Stimulated activated CD8-positive, alpha-beta memory T cell treated with anti-CD3 and anti-CD28 coated beads, Interleukin-7, amount 100 ng/mL, for 24 hours (primary cell): ENCODE measurements at places on chromosomes 11 and 22.

- DNase-seq: no peak
These were observed 8.2 kb upstream of the F2 start for GRCh38 chr11:46710821-46711269.

DNA sequence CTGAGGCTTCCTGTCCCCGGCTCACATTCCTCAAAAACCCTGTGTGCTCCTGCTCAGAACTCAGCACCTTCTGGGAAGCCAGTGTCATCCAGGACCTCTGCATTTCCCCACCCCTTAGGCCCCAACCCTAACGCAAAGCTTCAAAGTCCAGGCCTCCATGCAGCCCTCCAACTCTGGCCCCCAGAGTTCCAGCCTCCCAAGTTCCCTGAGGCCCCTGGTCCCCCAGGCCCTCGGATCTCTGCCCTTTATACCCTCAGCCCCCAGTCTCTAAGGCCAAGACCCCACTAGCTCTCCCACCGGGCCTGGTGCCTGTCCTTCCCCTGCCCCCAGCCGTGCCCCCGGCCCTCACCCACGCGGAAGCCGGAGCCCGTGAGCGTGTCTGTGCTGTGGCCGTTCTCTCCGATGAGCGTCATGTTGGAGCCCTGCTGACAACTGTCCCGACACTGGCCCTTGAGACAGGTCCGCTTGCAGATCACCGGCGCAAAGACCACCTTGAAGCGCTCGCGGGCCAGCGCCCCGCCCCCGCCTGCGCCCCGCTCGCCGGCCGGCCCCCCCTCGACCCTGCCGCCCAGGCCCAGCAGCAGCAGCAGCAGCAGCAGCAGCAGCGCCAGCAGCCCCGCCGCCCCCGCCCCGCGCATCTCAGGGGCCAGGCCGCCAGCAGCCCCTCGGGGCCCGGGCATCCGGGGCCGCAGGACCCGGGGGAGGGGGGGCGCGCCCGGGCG lies 718 bp downstream of the LTBP3 start:
- DNase-seq: no peak

DNA sequence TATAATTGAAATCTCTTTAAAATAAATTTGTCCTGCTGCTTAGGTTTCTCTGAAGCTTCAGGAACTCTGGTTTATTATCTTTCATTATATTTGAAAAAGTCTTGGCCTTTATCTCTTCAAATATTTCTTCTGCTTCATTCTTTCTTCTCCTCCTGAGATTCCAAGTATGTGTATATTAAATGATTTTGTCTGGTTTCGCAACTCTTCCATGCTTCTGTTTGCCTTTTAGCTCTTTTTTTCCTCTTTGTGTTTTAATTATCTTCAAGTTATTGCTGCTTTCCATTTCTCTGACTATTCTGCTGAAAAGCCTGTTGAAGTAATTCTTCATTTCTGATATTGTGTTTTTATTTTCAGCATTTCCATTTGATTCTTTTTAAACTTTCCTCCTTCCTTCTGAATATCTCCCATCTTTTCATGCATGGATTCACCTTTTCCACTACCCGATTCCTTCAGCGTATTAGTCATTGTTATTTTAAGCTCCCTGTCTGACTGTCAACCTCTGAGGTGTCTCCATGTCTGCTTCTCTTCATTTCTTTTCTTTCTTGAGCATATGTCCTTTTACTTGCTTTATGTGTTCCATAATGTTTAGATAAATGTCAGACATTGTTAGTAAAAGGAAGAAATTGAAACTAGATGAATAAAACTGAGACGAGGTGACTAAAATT lies 46.6 kb upstream of the CTSC start:
- DNase-seq: no peak

DNA sequence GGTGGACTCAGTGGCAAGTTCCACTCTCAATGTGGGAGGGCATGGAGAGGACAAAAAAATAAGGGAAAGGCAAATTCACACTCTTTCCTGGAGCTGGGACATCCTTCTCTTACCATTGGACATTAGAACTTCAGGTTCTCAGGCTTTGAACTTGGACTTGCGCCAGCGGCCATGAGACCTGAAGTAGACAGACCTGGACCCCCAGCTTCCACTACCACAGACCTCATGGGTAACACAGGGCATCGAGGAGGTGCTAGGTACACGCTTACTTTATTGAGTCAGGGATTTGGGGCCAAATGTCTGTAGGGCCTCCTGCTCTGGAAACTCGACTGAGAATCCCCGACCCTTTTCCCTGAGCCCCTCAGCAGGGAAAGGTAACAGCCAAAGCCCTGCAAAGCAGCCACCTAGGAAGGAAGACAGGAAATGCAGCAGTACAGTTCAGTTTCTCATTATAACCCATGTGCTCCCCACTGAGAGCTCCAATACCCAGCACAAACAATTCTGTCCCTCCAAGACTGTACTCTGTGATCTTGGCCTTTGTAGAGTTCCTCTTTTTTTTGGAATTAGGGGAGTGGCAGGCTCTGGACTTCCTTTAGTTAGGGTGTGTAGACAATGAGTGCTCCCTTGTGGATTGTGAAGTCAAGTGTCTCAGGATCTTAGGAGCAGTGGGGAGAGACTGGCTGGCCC lies 5.7 kb downstream of the CHRNA10 start:
- no peak for DNase-seq

DNA sequence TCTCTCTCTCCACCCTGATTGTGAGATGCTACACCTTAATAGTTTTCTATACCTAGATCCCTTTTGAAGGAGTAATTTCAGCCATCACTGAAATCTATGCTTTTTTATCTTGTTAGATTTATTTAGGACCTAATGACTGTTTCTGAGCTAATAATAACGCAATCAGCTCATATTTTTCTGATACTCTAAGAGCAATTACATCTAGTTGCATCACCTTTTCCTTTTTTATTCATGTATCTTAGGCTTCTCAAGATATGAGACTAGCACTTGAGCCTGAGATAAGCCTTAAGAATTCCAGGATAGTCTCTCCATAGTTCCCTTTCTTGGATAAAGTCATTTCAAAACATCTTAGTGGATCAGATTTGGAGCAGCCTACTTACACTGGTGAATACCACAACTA lies 25.1 kb upstream of the CAVIN3 start:
- no peak for DNase-seq

DNA sequence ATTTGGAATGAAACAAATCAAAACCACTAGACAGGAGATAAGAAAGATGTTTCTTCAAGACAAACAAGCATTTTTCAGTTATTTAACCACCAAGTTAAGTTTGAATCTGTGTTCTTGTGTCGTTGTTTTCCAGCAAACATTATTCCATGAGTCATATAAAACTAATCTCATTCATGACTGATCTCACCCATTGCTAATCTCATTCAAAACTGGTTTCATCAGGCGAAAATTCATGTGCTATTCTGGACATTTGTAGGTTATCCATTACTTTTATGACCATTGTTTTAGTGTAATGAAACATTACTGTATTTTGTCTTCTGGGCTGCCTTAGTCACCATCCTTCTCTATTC lies 221.8 kb downstream of the DDX10 start:
- DNase-seq: no peak

GRCh38 chr11:124865902-124866851 lies 945 bp downstream of the ROBO3 start:
- DNase-seq: no peak

DNA sequence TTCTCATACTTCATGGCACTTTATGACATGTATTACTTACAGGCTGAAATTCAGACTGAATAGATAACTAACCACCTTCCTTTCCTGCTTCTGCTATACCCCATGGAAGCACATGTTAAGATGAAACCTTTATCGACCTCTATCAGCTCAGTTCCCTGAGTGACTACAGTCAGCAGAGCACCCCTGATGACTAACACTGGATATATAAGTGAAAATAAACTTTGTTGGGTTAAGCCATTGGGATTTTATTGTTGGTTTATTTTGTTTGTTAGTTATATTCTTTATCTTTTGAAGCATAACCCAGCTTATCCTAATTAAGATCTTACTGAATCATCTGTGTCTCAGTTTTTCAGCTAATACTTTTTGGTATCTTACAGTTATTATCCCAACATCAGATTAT lies 23.0 kb upstream of the MAML2 start:
- DNase-seq: no peak

DNA sequence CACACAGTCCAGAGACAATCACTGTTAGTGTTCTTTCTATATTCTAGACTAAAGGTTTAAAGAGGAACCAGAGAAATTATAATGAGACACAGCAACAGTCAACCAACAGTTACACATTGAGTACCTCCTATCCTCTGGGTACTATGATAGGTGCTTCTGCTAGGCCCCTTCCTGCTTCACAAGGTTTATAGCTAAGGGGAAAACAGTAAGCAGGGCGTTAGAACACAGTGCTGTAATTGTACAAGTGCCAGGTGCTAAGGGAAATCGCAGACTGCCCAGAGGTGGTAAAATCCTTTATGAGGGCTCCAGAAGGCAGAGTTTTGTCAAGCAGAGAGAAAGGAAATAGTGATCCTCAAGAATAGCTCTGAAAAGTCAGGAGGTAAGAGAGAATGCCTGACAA lies 297.2 kb upstream of the FAT3 start:
- DNase-seq: no peak

DNA sequence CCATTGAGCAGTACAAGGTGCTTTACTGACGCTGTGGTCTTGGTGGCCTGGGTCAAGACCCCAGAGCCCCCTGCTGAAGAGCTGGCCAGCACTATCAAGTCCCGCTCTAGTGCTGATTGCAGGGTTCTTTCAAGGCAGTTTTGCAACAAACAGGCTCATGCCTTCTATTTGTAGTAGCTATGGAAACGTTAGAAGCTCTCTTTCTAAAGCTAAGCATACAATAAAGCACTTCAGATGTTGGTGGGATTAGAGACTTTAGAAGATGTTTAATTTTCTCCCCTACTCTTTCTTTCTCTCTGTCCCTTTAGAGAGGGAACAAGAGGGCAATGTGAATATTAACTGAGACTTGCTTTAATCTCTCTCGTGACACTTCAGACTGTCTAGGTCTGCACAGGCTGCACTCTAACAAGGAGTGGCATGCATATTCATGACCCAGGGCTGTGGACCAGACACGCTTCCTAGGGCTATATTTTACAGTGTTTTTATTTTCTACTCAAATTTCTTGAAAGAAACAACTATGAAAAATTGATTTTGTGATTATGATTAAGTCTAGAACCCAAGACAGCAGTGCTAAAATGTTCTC lies 138.6 kb downstream of the WNT7B start:
- DNase-seq: no peak

DNA sequence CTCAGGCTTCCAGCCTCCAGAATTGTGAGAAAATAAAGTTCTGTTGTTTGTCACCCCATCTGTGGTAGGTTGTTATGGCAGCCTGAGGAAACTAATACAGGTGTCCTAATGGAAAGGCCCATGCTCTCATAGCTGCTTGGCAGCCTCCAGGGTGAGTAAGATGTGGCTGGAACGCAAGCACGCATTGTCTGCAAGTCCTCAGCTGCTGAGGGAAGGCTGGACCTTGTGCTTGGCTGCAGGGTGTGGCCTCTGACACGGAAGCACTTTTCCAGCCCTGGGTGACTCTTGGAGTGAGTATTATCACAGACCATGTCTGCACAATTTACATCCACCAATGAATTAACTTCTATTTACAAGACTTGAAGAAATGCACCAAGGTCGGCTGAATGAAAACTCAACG lies 44.4 kb upstream of the BARX2 start:
- DNase-seq: no peak

DNA sequence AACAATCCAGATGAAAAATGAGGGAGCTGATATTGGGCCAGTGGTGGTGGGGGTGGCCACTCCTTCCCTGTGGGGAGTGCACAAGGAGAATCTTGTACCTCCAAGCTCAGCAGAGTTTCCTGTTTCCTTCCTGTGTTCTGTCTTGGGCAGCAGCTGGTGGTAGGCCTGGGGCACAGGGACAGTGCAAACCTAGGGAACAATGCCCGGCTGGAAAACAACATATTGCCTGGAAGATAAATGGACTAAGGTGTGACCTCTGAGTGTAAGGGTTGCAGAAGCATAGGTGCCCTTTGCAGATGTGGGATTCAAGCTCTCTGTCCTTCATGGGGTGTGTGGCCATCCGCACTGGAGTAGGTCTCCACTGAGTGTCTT lies 5.8 kb upstream of the JAM3 start:
- no peak for DNase-seq

- DNase-seq: no peak
These were observed 286.4 kb downstream of the DYNC2H1 start for GRCh38 chr11:103395612-103396011.

GRCh38 chr22:49753961-49754695 lies 73.5 kb downstream of the BRD1 start:
- DNase-seq: no peak

DNA sequence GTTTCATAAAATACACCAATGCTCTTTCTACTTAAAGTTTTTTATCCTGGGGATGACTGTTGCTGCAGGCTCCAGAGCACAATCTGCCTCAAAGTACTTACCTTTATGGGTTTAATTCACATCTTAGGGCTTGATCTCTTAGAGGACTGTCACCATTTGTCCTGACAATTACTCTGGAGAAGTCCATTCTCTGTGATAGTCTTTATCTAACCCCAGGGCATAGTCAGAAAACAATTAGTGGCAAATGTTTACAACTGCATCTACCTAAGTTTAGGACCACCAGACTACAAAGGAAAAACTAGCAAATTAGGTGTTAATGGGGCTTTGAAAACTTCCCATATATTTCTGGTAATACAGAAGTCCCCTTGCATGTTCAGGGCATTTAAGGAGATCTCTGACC lies 973.5 kb downstream of the JRKL start:
- DNase-seq: no peak

GRCh38 chr11:10895285-10895684 lies 37.4 kb upstream of the ZBED5 start:
- no peak for DNase-seq

DNA sequence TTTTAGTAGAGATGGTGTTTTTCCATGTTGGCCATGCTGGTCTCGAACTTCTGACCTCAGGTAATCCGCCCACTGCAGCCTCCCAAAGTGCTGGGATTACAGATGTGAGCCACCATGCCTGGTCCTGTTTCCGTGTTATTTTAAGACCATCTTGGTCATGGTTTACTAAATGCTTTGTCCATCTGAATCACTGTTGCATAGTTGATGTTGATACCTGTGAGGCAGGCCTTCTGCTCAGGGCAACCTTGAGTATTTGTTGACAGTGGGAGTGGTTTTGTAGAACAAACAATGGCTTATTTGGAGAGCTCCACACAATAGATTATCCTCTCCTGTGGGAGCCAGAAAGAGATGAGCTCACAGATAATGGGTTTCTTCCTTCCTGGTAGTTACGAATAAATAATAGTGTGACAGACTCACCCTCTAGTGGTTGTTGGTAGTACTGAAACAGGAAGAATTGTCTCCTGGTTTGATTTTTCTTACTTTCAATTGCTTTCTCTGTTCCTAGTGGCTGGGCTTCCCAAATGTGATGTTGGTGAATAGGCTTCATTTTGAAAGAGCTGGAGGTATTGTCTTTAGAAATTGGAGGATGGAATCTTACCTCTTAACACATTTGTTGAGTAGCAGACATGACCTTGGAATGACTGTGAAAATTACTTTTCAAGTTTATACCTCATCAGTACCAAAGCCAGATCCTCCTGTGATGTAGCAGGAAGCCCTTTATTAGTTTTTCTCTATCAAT lies 39.0 kb downstream of the CTNND1 start:
- DNase-seq: no peak
